ENCODE measurements at places on chromosomes 13 and 19.

GRCh38 chr13:60970736-60971135, 444.9 kb downstream of the PCDH20 start:
- no peak for DNase-seq

- DNase-seq: no peak
Measured at GRCh38 chr13:34210341-34210740, 392.4 kb downstream of the RFC3 start.

GRCh38 chr19:885536-886224, 7.3 kb downstream of the MED16 start:
- no peak for DNase-seq

DNA sequence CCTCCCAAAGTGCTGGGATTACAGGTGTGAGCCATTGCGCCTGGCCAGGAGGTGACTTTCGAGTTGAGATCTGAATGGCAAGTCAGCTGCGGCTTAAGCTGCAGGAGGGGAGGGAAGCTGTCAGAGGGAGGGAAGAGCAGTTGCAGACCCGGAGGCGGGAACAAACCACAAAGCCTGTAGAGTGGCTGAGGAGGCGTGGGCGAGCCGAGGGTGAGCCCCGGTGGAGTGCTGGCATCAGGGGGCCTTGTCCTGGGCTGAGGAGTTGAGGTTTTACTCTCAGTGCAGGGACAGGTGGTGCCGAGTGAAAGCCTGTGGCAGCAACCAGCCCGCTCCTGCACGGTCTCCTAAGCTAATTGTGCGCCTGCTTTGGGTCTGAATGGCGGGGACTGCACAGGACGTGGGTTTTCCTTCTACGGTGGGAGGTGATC, 24.2 kb downstream of the PPP1R37 start:
- peak; percentile 75 for DNase-seq

DNA sequence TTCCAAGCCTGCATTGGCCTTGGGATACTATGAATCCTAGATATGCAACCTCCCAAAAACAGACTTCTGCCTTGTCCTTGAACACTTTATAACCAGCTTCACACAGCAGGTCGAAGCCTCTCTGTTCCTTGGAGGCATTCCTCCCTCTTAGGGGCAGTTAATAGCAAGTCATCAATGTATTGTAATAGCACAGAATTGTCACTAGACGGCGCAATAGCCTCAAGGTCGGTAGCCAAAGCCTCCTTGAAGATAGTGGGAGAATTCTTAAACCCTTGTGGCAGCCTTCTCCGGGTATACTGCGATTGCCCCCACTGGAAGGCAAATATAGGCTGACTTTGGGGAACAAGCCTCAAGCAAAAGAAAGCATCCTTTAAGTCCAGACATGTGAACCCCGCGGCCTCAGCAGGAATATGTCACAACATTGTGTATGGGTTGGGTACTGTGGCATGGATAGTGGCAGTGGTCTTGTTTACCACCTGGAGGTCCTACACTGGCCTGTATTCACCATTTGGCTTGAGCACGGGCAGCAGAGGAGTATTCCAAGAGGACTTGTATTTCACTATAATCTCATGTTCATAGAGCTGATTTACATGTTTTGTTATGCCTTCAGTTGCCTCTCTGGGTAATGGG, 61.1 kb downstream of the ZNF431 start:
- peak; percentile 8 for DNase-seq

GRCh38 chr13:66624302-66624701, 605.8 kb downstream of the PCDH9 start:
- no peak for DNase-seq

DNA sequence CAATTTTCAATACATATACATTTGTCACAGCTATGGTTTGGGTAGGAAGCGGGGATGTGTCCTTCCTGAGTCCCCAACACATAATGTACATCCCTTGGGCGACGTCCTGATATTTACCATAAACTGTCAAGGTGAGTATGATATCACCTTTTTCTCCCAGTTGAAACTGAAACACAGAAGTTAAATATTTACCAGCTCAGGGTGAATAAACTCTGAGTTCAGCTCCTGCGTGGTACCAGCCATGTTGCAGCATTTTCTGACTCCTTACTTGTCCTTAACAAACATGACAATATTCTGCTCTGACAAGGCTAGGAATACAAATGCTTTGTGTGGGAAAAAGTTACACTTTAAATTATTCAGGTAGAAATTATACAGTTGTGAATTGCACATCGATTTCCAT, 294.2 kb downstream of the TEX29 start:
- DNase-seq: no peak

DNA sequence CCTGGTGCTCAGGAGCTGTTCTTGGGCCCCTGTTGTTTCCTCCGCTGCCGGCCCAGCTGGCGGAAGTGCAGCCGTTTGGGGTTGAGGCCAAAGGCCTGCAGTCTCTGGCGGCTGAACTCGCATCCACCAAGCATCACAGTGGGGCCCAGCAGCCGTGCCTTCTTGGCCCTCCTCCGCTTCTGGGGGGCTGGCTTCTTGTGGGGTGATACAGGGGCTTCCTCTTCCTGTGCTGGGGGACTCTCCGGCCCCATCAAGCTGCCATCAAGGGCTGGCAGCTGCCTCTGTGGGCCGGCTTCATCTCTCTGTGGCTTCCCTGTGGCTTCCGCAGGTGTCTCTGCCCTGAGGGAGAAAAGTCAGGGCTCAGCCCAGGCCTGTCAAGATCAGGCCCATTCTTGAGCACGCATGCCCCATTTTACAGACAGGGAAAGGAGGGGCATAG, 10.3 kb downstream of the ATG4D start:
- peak; percentile 48 for DNase-seq

GRCh38 chr19:12828494-12828893, 5.9 kb downstream of the RTBDN start:
- DNase-seq: no peak

GRCh38 chr13:34037636-34038540, 219.9 kb downstream of the RFC3 start:
- no peak for DNase-seq

DNA sequence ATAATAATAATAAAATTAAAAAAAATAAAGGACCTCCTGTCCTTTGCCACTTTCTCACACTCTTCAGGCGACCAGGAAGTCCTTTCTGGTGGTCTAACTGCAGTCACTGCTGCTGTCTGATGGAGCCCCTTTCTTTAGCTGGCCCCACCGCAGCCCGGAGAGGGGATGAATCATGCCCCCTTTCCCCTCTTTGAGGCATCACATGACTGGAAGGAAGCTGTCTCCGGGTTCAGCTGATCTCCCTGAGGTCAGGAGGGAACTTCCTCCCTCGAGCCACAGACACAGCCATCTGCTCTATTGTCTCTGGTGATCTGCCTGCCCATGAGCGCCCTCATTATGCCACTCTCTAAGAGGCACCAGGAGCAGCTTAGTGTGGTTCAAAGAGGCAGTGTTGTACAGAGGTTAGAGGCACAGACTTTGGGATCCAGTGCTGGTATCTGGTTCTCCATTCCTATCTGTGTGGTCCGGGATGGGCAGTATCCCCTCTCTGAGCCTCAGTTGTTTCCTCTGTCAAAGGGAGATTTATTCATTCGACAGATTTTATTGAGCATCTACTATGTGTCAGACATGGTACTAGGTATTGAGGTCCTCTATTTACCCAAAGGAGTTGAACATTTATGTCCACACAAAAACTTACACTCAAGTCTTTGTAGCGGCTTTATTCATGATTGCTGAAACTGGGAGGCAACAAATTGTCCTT, 30.0 kb downstream of the VAV1 start:
- peak; percentile 75 for DNase-seq

- no peak for DNase-seq
Measured at GRCh38 chr19:48836089-48837017, at the start of gene HSD17B14. Gene HSD17B14, minus strand, starts transcription at chr19:48836491. Its CDS starts 80 bp downstream, at chr19:48836411.

DNA sequence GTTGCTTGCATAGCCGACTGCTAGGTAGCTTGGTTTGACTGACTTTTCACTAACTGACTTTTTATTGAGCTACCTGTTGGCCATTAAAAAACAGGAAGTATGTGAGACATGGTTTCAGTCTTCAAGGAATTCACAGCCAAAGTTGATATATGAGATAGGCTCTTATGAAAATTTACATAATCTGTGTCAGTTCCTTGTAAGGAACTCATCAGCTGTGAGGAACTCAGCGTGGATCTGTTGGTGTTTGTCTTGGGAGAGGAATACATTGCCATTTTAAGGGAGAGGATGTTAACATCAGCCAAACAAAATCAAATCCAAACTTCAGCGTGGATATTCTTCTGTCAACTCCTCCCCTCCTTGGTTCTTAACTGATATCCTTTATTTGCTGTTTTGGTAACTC, 2.0 kb downstream of the RNF113B start:
- DNase-seq: no peak

GRCh38 chr19:3479834-3480215, 500 bp downstream of the SMIM24 start:
- no peak for DNase-seq

GRCh38 chr19:511101-511851, 4.0 kb downstream of the TPGS1 start:
- DNase-seq: peak; percentile 71

- no peak for DNase-seq
Measured at GRCh38 chr19:21749090-21749489, 18.3 kb downstream of the ZNF100 start.

- DNase-seq: no peak
Measured at GRCh38 chr19:49651029-49651819, 9.2 kb downstream of the SCAF1 start.

- DNase-seq: no peak
Measured at GRCh38 chr13:109371066-109371465, 415.3 kb downstream of the IRS2 start.

DNA sequence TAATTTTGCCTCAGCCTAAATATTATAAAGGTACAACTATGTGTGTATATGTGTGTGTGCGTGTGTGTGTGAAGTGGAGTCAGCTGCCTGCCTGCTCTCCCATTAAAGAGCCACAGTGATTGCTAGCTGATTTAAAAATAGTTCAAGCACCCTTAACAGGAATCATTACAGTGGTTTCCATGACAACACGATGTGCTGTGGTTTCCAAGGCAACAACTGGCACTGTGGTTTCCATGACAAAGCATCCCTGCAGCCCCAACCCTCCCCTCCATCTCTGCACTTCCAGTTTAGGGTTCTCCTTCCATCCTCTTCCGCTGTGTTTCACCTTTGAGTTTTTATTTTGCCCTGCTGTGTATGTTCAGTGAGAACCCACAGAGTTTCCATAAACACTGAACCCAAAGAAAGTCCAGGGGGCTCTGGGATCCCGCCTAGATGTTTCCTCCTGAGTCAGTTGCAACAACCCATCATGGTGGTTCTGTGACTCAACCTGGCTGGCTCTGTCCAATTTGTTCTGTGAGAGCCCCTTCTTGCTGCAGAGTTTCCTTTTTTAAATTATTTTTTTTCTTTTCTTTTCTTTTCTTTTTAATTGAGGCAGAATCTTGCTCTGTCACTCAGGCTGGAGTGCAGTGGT, 7.1 kb upstream of the PNMA8A start:
- no peak for DNase-seq

DNA sequence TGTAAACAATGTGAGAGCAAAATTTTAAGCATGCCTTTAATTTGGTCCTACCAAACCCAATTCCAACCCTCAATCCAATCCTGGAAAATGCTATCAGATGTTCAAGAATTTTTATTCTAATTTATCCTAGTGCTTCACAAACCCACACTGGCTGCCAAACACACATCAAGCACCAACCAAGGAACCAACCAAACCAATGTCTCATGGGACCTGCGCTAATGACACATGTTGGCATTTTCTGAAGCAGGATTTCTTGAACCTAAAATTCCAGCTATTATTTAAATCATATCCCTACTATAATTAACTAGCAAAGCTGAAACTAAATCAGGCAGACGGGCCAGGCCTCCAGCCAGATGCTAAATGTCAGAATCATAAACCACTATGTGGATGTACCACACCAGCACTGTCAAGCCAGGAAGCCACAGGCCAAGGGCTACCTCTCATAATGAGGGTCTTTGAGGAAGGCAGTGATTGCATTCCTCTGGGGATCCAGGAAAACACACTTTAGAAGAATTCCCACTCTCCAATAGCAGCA, 5.8 kb downstream of the LATS2 start:
- DNase-seq: no peak

DNA sequence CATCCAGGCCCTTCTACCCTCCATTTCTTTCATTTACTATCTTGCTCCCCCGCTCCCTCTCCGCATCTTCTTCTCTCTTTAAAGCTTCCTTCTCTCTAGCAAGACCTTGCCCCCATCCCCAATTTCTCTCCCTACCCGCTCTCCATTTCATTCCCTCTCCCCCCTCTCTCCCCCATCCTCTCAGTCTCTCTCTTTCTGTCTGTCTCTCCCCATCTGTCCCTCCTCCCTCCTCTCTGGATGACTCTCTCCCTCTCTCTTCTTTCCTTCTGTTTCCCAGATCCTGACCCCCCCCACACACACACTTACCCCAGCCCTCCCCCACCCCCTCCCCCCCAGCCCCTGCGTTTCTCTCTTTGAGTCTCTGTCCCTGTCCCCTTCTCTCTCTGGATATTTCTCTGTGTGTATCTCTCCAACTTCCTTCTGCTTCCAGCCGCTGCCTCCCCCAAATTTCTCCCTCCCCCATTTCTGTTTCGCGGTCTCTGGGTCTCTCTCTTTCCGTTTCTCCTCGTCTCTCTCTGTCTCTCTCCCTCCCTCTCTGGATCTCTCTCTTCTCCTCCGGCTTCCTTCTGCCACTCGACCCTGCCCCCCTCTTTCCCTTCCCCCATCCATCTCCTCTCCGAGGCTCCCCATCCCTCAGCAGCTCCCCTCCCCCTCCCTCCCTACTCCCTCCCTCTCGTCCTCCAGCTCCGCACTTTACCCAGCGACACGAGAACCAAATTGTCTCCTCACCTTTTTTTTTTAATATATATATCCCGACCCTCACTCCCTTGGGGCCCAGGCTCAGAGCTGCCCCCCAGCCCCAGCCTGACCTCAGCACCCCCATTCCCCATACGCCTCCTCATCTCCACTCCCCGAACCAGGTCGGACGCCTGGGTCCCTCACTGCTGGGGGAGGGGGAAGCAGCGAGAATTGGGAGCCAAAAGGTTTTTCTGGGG, 3.6 kb upstream of the CACNG8 start:
- no peak for DNase-seq

- no peak for DNase-seq
Measured at GRCh38 chr19:38710928-38711725, 33.1 kb downstream of the CAPN12 start.

GRCh38 chr19:15986701-15987100, 37.9 kb downstream of the OR10H4 start:
- DNase-seq: no peak
